Suprapubic skin (tissue), 4 donors: ENCODE measurements at places on chromosomes 4 and X. TPM values are rescaled to one million over a fixed set of nuclear protein-coding genes. Genes with fewer than 3 reads are reported as not detected.

NMU gene
- total RNA-seq: 34.3 TPM

RHOXF1 gene
- not detected for total RNA-seq

- H3K27ac ChIP-seq: no peak overlapping the region
- no peak for DNase-seq
- no peaks in the 10 kb centered on the region for H3K36me3 ChIP-seq
- H3K4me1 ChIP-seq: no peaks in the 10 kb centered on the region
- no peaks in the 10 kb centered on the region for H3K27me3 ChIP-seq
These were observed 497.2 kb downstream of the RAPGEF2 start for GRCh38 chr4:159600061-159600460.

- no peaks in the 10 kb centered on the region for H3K27me3 ChIP-seq
- no peaks in the 10 kb centered on the region for H3K36me3 ChIP-seq
- no peak overlapping the region for H3K4me3 ChIP-seq
- no peaks in the 10 kb centered on the region for H3K4me1 ChIP-seq
- no peak for DNase-seq
- H3K27ac ChIP-seq: no peak overlapping the region
These were observed 100.1 kb upstream of the VCX3B start for GRCh38 chrX:8364369-8365141.

C4orf51 gene
- total RNA-seq: not detected

DNA sequence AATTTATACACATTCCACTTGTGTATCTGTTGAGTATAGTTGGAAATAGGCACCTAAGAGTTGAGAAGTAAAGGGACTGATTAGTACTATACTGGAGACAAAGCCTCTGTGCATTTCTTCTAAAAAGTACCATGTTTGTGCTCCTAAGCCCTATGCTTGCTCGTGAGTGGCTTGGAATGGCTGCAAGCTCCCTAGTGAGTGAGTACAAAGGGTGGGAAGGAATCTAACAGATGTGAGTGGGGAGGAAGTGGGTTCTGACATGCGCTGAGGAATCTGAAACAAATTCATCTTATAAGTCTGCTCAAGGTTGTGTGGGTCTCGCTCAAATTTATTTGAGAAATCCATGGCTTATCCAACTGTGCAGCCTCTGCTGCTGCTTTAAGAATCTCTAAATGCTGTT is 13.3 kb downstream of the SPCS3 start:
- no peak for DNase-seq
- no peaks in the 10 kb centered on the region for H3K27me3 ChIP-seq
- peaks cover 9% of the 10 kb centered on the region for H3K36me3 ChIP-seq
- H3K4me3 ChIP-seq: no peak overlapping the region

DNA sequence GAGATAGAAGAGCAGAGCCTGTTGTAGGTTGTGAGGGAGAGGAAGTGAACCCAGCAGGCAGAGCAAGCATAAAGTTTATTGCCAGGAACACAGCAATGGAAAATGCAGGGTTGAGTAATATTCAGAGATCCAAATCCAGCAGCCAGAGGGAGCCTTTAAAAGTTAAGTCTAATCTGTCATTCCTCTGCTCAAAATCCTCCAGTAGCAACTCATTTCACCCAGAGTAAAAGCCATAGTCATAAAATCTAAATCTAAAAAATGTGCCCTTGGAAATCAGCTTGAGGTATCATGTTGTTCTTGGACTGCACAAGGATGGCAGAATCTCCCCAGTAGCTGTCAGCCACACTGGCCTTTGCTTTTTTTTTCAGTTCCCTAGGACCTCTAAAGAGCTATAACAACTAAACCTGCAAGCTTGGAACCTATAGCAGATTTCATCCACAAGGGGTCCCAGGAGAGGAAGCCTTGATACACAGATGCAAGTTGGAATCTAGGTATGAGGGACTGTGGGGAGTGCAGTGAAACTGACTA is 62.9 kb upstream of the FRAS1 start:
- H3K27ac ChIP-seq: no peak overlapping the region
- no peaks in the 10 kb centered on the region for H3K36me3 ChIP-seq
- no peak overlapping the region for H3K4me3 ChIP-seq
- H3K27me3 ChIP-seq: no peaks in the 10 kb centered on the region

MGAT4D gene
- not detected for total RNA-seq

RBM41 gene
- total RNA-seq: 20.3 TPM

OTC gene
- not detected for total RNA-seq

CNKSR2 gene
- total RNA-seq: 0.73 TPM

DNA sequence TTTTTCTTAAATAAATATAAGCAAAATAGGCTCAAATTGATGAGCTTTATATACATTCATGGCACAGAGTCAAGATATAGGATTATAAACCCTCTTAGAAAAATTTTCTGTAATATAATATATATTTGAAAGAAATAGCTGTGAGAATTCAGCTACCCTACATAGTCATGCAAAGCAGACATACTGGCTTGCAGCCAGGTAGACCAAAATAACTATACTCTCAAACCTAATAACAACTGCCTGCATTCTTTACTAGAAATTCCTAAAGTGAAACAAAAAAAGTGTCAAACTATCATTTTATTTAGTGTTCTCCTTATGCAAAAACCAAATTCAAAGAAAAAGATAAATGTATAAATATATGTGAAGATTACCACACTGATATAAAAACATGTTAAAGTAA is 1390.2 kb downstream of the C4orf33 start:
- H3K4me3 ChIP-seq: no peak overlapping the region
- H3K27ac ChIP-seq: no peak overlapping the region
- no peaks in the 10 kb centered on the region for H3K4me1 ChIP-seq
- no peaks in the 10 kb centered on the region for H3K36me3 ChIP-seq
- no peak for DNase-seq

RHOXF2 gene
- total RNA-seq: not detected

CYSLTR1 gene
- total RNA-seq: 1.1 TPM

DNA sequence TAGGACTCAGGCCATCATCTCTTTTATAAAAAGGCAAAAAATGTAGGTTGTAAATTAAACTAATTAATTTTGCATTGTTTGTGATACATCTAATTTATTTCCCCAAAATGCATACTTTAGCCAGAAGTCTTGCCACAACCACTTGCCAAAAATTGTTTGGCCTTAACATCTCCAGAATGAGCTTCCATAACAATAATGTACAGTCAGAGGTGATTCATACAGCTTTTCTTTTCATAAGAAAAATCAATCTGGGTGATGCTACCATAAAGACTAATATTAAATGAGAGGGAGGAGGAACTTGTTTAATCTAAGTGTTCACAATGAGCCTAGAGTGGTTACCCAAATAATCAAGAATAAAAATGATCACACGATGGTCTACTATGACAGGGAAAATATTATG is 59.3 kb downstream of the AMMECR1 start:
- H3K36me3 ChIP-seq: no peaks in the 10 kb centered on the region
- H3K4me3 ChIP-seq: no peak overlapping the region
- DNase-seq: no peak
- H3K4me1 ChIP-seq: no peaks in the 10 kb centered on the region
- H3K27ac ChIP-seq: no peak overlapping the region
- no peaks in the 10 kb centered on the region for H3K27me3 ChIP-seq

MSX1 gene
- 7.2 TPM for total RNA-seq

DNA sequence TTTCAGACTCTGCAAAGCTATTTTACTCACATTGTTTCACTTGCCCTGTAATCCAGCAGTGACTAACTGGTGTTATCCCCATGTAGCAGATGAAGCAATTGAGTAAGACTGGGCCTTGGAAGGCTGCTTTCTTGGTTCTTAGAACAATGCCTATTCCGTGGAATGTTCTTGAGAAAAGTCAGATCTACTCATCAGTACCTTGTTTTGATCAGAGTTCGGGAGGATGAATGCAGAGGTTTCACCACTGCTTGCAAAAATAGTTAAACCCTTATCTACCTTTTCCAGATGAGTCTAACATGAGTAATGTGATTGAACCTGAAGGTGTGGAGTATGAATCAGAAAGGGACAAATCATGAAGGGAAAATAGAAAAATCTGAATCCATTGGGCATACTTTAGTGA is 1.8 kb downstream of the MAOB start:
- H3K27ac ChIP-seq: no peak overlapping the region
- no peaks in the 10 kb centered on the region for H3K36me3 ChIP-seq
- no peak for DNase-seq
- no peaks in the 10 kb centered on the region for H3K27me3 ChIP-seq
- H3K4me3 ChIP-seq: no peak overlapping the region
- H3K4me1 ChIP-seq: peaks cover 15% of the 10 kb centered on the region

DNA sequence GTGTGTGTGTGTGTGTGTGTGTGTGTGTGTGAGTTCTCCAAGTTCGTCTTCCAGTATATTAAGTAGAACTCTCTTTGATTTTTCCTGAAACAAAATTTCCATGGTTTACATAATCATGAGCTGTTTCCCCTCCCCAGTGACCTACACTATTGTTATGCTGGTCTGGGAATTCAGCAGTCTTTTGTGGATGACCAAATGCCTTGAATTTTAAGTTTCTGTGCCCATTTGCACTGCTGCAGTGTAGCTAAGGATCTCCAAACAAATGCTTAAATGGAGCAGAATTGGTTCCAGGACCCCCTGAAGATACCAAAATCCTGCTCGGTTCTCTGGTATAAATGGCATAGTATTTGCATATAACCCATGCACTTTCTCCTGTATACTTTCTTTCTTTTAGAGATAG is 77.2 kb upstream of the SLC34A2 start:
- H3K27ac ChIP-seq: no peak overlapping the region
- H3K36me3 ChIP-seq: no peaks in the 10 kb centered on the region
- no peak overlapping the region for H3K4me3 ChIP-seq
- DNase-seq: no peak

MAGEA12 gene
- not detected for total RNA-seq

DNA sequence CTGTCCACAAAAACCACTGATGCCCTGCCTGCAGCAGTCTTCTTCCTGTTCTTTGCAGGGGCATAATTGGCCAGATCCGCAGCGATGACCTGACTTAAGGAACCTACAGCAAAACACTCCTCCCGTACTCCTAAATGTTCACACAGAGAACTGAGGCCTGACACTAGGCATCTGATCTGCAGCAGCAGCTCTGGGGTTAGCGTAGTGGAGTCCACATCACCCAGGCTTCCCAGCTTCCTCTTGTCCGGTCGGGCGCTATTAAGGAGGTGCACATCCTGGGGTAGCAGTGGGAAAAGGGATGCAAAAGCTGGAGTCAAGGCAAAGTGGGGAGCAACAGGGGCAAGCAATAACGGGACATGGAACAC is 758 bp downstream of the SCFD2 start:
- no peaks in the 10 kb centered on the region for H3K36me3 ChIP-seq
- no peak for DNase-seq
- peaks cover 54% of the 10 kb centered on the region for H3K4me1 ChIP-seq
- H3K27me3 ChIP-seq: peaks cover 20% of the 10 kb centered on the region
- H3K4me3 ChIP-seq: peak overlapping the region; percentile 96

- no peaks in the 10 kb centered on the region for H3K27me3 ChIP-seq
- DNase-seq: no peak
- H3K36me3 ChIP-seq: no peaks in the 10 kb centered on the region
- H3K4me3 ChIP-seq: no peak overlapping the region
- H3K27ac ChIP-seq: no peak overlapping the region
- no peaks in the 10 kb centered on the region for H3K4me1 ChIP-seq
These were observed 204.2 kb downstream of the PABPC4L start for GRCh38 chr4:133997436-133997835.

- H3K4me1 ChIP-seq: peaks cover 16% of the 10 kb centered on the region
- H3K27ac ChIP-seq: no peak overlapping the region
- H3K36me3 ChIP-seq: no peaks in the 10 kb centered on the region
- H3K27me3 ChIP-seq: no peaks in the 10 kb centered on the region
These were observed 71.5 kb downstream of the TSPAN5 start for GRCh38 chr4:98586962-98587354.

- H3K4me3 ChIP-seq: no peak overlapping the region
- no peak for DNase-seq
- H3K4me1 ChIP-seq: no peaks in the 10 kb centered on the region
- no peaks in the 10 kb centered on the region for H3K27me3 ChIP-seq
- H3K36me3 ChIP-seq: no peaks in the 10 kb centered on the region
These were observed 94.5 kb upstream of the IL13RA1 start for GRCh38 chrX:118632862-118633261.

GRCh38 chrX:103107836-103108235 is 14.9 kb upstream of the NXF3 start:
- no peaks in the 10 kb centered on the region for H3K36me3 ChIP-seq
- H3K27me3 ChIP-seq: no peaks in the 10 kb centered on the region
- no peak overlapping the region for H3K4me3 ChIP-seq
- no peak overlapping the region for H3K27ac ChIP-seq
- H3K4me1 ChIP-seq: no peaks in the 10 kb centered on the region

DNA sequence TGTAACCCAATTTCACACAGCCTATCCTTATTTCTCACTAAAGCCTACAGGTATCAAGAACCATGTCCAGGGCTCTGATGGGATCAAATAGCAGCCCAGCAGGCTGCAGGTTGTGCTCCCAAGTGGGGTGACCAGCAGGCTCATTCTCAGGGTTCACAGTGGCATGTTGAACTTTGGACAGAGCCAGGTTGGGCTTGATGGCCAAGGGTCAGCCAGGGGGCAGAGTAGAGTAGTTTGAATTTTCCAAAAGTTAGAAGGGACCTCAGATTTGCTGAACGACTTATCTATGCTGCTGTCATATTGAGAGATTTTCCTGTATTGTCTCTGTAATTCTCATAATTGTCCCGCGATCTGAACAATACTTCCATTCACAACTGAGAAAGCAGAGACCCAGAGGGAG is 310.8 kb upstream of the BOD1L1 start:
- no peaks in the 10 kb centered on the region for H3K36me3 ChIP-seq
- DNase-seq: no peak
- no peak overlapping the region for H3K27ac ChIP-seq
- no peaks in the 10 kb centered on the region for H3K27me3 ChIP-seq
- no peaks in the 10 kb centered on the region for H3K4me1 ChIP-seq
- no peak overlapping the region for H3K4me3 ChIP-seq

DNA sequence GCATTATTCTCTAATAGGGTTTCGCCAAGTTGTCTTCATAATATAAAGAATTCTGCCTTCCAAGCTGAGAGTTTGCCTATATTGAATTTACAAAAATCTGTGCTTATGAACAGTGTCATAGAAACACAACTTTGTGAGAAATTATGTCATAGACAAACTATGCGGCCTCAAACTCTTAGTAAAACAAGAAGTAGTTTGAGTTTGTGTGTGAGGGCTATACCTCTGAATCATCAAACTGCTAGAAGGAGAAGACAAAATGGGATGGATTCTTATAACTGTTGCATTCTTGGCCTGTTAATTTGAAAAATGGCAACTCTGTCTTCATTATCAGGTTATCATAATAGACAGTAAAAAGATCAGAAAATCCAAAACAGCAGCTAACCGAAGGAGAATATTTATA is 46.1 kb upstream of the NAP1L5 start:
- H3K27ac ChIP-seq: no peak overlapping the region
- H3K4me1 ChIP-seq: peaks cover 4% of the 10 kb centered on the region
- no peaks in the 10 kb centered on the region for H3K27me3 ChIP-seq
- H3K36me3 ChIP-seq: peaks cover 62% of the 10 kb centered on the region
- DNase-seq: no peak

- H3K27ac ChIP-seq: no peak overlapping the region
- no peak for DNase-seq
- no peaks in the 10 kb centered on the region for H3K4me1 ChIP-seq
- no peaks in the 10 kb centered on the region for H3K36me3 ChIP-seq
- no peaks in the 10 kb centered on the region for H3K27me3 ChIP-seq
These were observed 102.9 kb downstream of the TSPAN7 start for GRCh38 chrX:38664285-38664684.

GABRB1 gene
- not detected for total RNA-seq
